Stimulated activated CD8-positive, alpha-beta memory T cell treated with anti-CD3 and anti-CD28 coated beads, Interleukin-4, amount 100 ng/mL, for 4 hours (primary cell): ENCODE measurements at places on chromosomes 5 and 9.

GRCh38 chr9:112119225-112120029 lies 55.7 kb downstream of the SUSD1 start:
- DNase-seq = no peak

DNA sequence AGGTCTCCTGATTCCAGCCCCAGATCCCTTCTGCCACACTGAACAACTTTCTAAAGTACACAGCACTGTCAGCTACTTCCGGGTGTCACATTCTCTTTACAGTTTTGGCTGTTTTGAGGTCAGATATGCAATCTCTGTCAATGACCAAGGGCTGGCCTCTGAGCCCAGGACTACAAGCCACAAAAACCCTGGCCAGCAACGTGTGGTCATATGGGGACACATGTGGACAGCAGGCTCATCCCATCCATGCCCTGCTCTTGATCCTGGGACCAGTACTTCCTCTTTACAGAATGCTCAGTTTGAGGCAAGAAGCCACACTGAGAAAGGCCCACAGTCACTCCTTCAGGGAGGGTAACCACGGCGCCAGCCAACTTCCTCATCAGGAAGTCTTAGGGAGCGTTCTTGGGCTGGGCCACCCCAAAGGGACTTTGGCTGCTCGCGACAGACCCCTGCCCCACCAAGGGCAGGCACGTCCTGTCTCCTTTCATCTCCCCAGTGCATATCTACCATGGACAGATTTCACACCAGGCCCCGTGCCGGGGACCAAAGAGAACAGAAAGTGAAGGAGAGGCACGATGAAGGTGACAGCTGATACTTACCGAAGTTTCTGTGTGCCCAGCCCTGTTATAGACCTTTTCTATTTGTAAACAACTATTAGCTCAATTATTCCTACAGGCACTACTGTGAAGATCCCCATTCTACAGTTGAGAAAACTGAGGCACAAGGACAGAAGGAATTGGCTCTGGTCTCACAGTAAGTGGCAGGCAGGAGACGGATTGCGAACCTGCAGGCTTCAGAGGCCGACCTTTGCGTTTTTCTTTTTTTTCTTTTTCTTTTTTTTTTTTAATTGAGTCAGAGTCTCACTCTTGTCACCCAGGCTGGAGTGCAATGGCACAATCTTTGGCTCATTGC lies 37.3 kb downstream of the STK10 start:
- no peak for DNase-seq

- DNase-seq = no peak
These were observed 8.3 kb downstream of the WDR31 start for GRCh38 chr9:113331780-113332179.

- DNase-seq = no peak
These were observed 679 bp downstream of the SMC5 start for GRCh38 chr9:70259512-70259802.

GRCh38 chr5:50767588-50767987 lies 101.2 kb downstream of the PARP8 start:
- DNase-seq = no peak

DNA sequence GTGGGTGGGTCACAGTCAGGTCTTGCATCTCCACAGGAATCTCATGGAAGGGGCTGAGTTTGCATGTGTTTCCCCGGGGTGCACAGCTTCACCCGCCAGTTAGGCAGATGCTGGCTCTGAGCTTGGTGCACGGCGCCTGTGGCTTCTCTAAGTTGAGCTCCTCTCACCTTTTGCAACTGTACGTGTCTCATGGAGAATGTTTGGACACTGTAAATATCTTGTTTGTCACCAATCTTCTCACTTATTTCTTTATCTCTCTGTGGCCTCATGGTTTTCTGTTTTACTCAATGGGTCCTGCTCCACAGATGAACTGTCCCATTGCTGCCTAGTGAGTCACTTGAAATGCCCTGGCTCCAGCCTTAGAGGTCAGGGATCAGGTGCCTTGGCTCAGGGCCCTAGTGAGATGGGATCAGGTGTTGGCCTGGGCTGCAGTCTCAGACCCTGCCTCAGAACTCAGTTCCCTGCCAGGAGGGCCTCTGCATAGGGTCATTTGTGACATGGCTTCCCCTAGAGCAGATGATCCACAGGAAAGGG lies 61.6 kb downstream of the WNK2 start:
- DNase-seq = no peak

DNA sequence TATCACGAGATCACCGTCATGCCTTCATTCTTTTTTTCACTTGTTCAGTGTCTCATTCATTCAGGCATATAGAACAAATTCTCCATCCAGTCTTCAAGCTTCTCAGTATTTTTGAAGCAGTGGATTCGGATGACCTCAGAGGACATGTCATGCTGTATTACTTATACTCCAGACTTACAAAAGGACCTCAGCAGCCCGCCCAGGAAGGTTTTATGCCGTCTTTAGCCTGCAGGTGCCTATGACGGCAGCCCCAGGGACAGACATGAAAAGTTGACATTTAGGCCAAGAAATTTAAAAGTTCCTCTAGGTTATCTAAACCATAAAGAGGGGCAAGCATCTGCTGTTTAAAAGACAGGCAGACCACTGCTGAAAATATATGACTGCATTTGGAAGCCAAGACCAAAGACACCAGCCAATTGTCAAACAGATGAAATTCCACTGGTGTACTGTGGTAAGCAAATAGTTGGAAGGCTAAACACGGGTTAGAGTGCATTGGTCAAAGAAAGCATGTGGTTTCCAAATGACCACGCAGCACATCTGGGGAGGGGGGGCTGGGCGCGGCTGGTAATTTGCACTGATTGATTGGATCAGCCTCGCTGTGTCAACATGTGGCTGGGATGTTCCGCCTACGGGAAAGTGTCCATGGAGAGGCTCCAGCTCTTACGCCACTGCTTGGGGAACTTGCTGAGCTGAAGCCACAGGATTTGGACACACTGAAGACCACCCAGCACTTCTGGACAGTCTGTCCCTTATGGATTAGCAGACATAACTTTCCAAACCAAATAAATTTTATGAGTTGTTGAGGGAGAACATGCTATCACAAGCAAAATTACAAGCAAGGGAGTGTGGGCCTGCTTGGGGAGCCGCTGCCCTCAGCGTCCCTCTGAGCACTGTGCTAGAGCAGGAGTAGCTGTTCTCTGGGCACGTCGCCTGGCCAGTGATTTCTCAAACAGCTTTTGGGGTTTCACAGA lies 173.6 kb downstream of the FANCC start:
- no peak for DNase-seq

GRCh38 chr9:110847671-110848070 lies 179.1 kb downstream of the MUSK start:
- no peak for DNase-seq

DNA sequence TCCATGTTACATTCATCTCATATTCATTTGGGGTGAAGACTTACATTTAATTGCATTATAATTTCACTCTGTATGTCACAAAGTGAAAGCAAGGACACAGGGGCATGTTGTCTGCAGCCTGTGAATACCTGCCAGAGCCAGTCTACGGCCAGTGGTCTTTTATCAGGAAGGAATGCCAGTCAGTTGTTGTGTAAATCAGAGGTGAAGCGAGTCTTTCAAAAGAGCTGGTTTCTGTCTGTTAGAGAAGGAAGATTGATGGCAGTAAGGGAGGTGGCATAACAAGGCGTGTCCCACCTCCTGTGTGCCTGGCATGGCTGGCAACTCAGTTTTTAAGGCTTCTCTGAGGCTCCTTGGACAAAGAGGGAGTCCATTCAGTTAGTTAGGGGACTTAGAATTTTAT lies 18.1 kb upstream of the SYK start:
- DNase-seq = no peak

- no peak for DNase-seq
These were observed 4.2 kb downstream of the NR5A1 start for GRCh38 chr9:124502711-124503702.

- DNase-seq = no peak
These were observed 52.0 kb upstream of the KCNIP1 start for GRCh38 chr5:170451747-170452365.

DNA sequence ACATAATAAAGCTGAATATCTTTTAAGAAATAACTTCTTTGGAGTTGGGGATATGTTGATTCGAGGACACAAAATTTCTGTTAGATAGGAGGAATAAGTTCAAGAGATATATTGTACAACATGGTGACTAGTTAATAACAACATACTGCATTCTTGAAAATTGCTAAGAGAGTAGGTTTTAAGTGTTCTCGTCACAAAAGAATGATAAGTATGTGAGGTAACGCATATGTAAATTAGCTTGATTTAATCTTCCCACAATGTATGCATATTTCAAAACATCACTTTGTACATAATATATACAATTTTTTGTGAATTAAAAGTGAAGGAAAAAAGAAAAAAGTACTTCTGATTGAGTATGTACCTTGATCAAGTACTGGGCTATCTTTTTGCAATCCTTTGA lies 428.0 kb upstream of the TRPC7 start:
- no peak for DNase-seq

DNA sequence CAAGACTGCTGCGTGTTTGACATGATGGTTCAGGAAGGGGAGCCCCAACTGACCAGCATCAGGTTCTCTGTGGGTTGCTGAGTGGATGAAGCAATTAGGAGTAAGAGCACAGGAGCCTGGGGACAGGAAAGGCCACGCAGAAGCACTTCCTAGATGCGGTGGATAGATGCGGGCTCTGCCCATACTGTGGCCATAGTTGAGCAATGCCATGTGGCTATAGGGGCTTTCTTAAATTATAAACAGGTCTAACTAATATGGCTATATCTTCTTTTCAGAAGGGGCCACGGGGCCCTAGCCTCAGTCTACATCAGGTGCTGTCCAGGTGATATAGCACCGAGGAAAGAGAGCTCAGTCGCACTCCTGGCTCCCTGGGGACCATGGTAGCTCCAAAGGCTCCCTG lies 198.6 kb downstream of the GADD45G start:
- no peak for DNase-seq

DNA sequence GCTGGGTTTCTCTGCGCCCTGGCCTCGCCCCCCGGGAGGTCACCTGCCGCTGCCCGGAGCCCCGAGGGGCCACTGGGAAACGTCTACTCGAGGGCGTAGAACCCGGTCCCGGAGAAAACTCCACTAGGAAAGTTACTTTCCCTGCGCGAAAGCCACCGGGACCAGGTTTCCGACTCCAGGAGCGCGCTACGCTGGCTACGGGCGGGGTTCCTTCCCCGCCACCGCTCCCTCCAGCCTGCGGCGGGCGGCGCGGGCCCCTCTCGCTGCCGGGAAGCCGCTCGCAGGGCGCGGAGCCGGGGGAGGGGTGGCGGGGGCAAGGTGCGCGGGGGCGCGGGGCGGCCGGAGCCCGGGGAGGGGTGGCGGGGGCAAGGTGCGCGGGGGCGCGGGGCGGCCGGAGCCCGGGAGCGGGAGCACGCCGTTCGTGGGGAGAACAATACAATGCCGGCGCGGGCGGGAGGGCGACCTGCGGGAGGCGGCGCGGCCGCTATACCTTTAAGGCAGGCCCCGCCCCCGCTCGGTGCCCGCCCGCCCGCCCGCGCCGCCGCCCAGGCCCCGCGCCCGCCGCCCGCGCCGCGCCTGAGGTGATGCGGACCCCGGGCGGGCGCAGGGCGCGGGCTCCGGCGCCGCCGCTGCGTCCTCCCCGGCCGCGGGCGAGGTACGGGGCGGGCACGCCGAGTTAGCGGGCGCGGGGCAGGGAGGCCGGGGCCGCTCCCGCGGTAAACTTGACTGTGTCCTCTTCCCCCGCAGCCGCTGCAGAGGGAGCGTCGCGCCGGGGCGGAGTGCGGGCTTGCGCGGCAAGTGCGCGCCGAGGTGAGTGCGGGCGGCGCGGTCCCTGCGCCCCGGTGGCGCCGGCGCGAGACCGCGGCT lies 278.1 kb downstream of the AOPEP start:
- no peak for DNase-seq

DNA sequence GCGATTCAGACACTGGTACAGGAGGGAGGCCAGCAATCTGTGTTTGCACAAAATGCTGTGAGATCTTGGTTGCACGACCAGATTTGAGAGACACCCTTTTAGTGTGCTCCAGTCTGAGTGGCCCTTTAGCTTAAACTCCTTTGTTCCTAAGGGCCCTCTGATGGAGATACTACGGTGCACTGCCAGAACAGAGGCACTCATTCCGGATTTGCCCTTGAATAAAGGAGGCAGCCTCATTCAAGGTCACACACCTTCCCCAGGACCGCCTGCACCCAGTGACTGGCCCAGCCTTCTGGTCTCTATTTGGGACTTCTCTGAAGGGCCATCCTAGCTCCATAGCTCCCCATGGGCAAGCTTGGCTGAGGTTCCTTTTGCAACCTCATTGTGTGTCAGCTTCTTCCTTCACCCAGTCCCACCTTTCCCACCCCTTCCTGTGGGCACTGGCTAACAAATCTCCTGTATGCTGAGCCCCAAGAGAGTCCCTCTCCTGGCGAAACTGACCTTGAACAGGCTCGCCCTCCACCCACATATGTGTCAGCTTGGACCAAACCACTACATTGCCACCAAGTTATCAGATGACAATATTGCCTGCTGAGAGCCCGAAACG lies 191.7 kb downstream of the GABBR2 start:
- no peak for DNase-seq

DNA sequence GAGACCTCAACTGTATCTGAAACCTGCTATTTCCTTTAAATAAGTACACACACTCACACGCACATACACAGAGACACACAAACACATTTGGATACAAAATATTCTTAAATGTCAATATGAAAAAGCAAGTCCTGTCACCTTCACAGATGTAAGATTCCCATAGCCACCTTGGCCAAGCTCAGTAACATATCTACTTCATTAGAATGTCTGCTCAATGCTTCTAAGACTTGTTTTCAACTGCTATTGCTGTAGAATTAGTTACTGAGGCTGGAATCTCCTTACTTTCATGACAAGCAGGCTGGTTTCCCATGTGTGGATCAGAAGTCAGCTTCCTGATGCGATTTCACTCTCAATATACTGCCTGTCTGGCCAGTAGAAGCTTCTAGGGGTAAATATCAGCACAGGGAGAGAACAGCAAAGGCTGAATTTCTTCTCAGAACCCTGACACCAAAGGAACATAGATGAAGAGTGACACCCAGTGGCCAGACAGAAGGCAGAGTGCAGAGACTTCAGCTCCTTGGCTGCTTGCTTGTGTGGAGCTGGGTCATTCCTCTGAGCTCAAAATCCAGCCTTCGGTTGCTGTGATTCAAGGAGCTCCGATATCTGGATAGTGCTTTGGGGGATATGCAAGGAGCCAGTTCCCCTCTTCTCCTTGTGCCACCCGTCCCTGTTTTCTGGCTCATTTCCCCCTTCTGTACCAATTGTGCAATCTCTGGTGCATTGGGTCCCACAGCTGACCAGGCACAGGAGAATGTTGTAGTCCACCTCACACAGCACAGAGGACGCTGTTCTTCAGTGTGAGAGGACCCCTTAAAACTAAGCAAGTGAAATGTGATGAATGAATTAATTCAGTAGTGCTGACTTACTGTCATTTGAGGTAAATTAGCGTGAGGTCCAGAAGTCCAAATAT lies 26.6 kb upstream of the ABLIM3 start:
- DNase-seq = no peak
